ENCODE measurements at places on chromosomes 7 and 10. TPM values are rescaled to one million over a fixed set of nuclear protein-coding genes. Genes with fewer than 3 reads are reported as not detected.
A peak's percentile ranks its signal among the peaks of the same experiment; 100 is the strongest.

DNA sequence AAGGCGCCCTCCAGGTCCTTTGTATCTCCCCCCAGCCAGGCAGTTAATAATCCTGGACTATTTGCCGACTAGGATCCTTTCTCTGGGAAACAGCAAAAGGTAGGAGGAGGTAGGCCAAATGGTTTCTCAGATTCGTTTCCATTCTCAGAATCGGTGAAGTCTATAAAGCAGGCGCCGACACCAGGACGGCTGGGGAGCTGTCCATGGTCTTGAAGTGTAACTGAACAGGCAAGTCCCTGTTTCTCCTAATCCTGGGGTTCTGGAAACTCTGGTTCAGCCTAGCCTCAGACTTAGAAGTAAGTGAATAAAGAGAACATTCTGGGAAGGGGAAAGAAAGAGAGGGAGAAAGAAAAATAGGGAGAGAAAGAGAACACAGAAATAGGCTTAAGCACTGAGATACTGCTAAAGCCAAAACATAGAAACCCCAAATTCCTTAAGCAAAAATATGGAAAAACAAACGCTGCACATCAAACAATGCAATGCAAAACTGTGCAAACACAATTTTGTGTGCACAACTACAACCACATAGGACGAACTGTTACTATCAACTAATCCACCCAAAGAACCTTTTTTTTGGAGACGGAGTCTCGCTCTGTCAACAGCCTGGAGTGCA lies 11.1 kb upstream of the INA start:
- H3K4me3 ChIP-seq = no peak overlapping the region
- H3K27me3 ChIP-seq = peaks cover 37% of the 10 kb centered on the region
- H3K4me1 ChIP-seq = no peaks in the 10 kb centered on the region
- H3K36me3 ChIP-seq = no peaks in the 10 kb centered on the region
- no peak for DNase-seq
- H3K27ac ChIP-seq = no peak overlapping the region

GRCh38 chr7:100013328-100013676 lies 2.1 kb upstream of the ZKSCAN1 start:
- DNase-seq = no peak
- H3K4me1 ChIP-seq = peaks cover 43% of the 10 kb centered on the region
- H3K4me3 ChIP-seq = no peak overlapping the region
- H3K27ac ChIP-seq = peak overlapping the region; percentile 34
- no peaks in the 10 kb centered on the region for H3K27me3 ChIP-seq

GRCh38 chr7:44176486-44176885 lies 12.8 kb downstream of the GCK start:
- H3K4me1 ChIP-seq = no peaks in the 10 kb centered on the region
- no peak for DNase-seq
- no peaks in the 10 kb centered on the region for H3K36me3 ChIP-seq
- H3K4me3 ChIP-seq = no peak overlapping the region
- no peaks in the 10 kb centered on the region for H3K27me3 ChIP-seq

- no peak for DNase-seq
- no peaks in the 10 kb centered on the region for H3K36me3 ChIP-seq
- H3K27me3 ChIP-seq = no peaks in the 10 kb centered on the region
- no peak overlapping the region for H3K27ac ChIP-seq
- no peaks in the 10 kb centered on the region for H3K4me1 ChIP-seq
Measured at GRCh38 chr7:118152149-118152548, 31.8 kb upstream of the LSM8 start.

DNA sequence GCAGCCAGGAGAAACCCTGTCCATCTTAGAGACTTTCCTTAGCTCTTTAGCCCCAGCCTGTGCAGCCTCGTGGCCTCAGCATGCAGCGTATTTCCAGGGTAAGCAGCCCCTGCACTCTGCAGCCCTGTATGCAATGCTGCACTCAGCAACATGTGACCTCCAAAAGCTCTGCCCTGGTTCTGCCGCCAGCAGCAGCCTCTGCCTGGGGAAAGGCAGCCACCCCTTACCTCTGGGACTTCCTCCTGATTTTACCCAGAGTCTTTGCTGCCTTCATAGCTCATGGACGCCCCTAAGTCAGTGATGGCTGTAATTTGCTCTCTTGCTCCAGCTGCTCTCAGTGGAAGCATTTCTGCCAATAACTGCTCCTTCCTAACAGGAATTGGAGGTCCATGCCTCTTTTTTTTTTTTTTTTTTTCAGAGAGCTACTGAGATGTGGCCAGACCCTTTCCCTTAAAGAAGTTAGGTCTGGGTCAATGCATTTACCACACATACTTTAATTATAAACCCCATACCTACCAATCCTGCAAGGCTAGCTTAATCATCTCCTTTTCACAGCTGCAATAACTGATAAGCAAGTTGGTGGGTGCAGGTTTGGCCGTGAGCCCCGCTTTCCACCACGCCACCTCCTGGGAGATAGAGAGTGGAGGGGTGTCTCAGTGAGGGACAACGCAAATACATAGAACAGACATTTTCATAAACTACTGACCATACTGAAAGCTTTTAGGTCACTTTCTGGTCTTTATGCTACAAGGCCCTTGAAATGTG lies 71.7 kb downstream of the RAMP3 start:
- H3K4me3 ChIP-seq = no peak overlapping the region
- H3K27ac ChIP-seq = no peak overlapping the region
- no peaks in the 10 kb centered on the region for H3K36me3 ChIP-seq
- H3K27me3 ChIP-seq = no peaks in the 10 kb centered on the region

GRCh38 chr10:100810091-100810834 lies 64.9 kb downstream of the PAX2 start:
- H3K4me3 ChIP-seq = no peak overlapping the region
- no peak overlapping the region for H3K27ac ChIP-seq
- no peaks in the 10 kb centered on the region for H3K36me3 ChIP-seq
- peaks cover 72% of the 10 kb centered on the region for H3K27me3 ChIP-seq
- DNase-seq = peak; percentile 47

DNA sequence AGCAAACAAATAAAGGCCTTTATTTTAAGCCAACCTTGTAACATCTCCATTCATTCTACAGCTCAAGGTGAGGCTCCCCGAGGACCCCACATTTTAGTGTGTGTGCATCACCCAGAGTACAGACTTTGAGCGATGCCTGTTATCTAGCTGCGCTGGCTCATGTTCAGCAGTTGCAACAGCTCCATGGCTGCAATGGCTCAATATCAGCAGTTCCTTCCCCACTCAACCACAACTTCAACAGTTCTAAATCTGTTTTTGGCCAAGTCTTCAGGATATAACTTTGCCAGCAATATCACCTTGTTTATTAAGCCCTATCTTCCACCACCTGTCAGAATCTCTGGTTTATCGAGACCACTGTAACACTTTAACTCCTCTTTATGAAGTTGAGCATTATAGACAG lies 95.8 kb downstream of the WNT2 start:
- no peaks in the 10 kb centered on the region for H3K27me3 ChIP-seq
- no peak overlapping the region for H3K4me3 ChIP-seq
- peaks cover 8% of the 10 kb centered on the region for H3K36me3 ChIP-seq
- H3K27ac ChIP-seq = no peak overlapping the region
- H3K4me1 ChIP-seq = no peaks in the 10 kb centered on the region
- DNase-seq = no peak

GRCh38 chr10:851901-852300 lies 79.6 kb downstream of the LARP4B start:
- DNase-seq = no peak
- peaks cover 58% of the 10 kb centered on the region for H3K4me1 ChIP-seq
- H3K27me3 ChIP-seq = no peaks in the 10 kb centered on the region
- H3K4me3 ChIP-seq = no peak overlapping the region

GRCh38 chr10:77859200-77859864 lies 67.2 kb downstream of the DLG5 start:
- no peak overlapping the region for H3K27ac ChIP-seq
- H3K4me1 ChIP-seq = no peaks in the 10 kb centered on the region
- H3K36me3 ChIP-seq = peaks cover 2% of the 10 kb centered on the region

DNA sequence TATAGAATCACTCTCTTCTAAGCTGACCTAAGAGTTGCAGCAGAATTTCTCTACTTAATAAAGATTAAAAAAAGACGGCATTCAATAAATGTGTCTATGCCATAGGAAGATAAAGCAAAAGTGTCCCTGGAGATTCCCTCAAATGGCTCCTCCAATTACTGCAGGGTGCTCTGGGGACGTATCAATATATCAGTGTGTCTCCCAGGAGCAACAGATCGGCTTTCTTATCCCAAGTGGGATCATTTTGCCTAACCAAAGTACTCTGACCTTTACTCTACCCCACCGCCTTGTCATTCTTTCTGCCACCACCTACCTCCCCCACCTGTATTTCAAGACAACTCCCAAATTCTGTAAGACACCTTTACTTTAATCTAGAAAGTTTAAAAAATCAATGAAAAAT lies 202.0 kb upstream of the SEMA3C start:
- no peak for DNase-seq
- H3K36me3 ChIP-seq = no peaks in the 10 kb centered on the region
- no peaks in the 10 kb centered on the region for H3K27me3 ChIP-seq

- no peak for DNase-seq
- H3K27ac ChIP-seq = no peak overlapping the region
- H3K4me1 ChIP-seq = no peaks in the 10 kb centered on the region
- H3K27me3 ChIP-seq = no peaks in the 10 kb centered on the region
- peaks cover 97% of the 10 kb centered on the region for H3K36me3 ChIP-seq
- H3K4me3 ChIP-seq = no peak overlapping the region
Measured at GRCh38 chr10:86443069-86443468, 76.5 kb upstream of the GRID1 start.

DNA sequence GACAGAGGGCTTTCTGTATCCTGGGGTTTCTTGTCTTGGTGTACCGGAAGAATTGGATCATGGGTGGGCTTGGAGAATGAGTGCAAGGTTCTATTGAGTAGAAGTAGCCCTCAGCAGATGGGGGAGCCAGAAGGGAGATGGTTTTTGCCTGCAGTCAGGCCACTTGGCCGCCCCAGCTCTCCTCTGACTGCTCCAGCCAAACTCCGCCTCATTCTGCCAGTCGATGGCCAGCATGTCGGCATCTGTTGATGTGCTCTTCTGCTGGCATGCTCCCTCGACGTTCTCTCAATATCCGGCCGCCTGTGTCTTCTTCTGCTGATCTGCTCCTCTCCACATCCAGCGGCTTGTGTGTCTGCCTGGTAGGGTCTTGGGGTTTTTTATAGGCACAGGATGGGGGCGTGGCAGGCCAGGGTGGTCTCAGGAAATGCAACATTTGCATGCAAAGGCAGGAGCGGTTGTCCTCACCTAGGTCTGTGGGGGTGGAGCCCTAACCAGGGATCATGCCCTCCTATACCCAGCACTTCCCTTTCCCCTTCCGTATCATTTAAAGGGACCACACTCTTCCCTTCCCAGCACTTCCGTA lies 40.2 kb upstream of the TNS3 start:
- H3K36me3 ChIP-seq = no peaks in the 10 kb centered on the region
- no peaks in the 10 kb centered on the region for H3K4me1 ChIP-seq
- H3K4me3 ChIP-seq = no peak overlapping the region
- DNase-seq = no peak
- H3K27ac ChIP-seq = peak overlapping the region; percentile 54

DNA sequence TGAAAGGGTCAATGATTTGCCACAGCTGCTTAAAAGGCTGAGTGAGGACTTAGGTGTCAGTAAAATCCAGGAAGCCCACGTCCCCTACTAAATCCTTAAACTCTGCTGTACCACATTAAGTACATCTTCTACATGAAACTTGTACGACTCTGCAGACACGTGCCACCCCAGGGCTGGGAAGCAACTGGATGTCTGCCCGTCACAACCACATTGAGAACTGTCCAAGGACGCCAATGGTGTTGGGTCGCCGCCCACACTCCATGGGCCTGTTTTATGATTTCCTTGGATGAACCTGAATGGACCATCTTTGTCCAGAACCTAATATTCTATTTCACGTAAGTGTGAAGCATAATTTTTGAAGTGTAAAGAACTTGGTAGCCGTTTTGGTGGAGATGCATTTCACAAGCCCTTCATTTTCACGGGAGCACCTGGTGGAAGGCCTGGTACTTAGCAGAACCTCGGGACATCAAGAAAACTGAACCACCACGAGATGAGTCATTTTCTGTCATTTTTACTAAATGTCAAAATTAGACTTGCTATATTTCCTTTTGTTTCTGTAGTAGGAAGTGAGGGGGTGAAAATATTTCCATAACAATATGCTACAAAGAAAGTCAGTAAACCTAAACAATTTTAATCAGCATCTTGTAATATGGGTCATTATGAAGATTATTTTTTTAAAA lies 134.9 kb downstream of the SFMBT2 start:
- H3K27ac ChIP-seq = no peak overlapping the region
- H3K4me3 ChIP-seq = no peak overlapping the region
- H3K27me3 ChIP-seq = no peaks in the 10 kb centered on the region
- DNase-seq = no peak
- H3K36me3 ChIP-seq = no peaks in the 10 kb centered on the region
- peaks cover 3% of the 10 kb centered on the region for H3K4me1 ChIP-seq

DNA sequence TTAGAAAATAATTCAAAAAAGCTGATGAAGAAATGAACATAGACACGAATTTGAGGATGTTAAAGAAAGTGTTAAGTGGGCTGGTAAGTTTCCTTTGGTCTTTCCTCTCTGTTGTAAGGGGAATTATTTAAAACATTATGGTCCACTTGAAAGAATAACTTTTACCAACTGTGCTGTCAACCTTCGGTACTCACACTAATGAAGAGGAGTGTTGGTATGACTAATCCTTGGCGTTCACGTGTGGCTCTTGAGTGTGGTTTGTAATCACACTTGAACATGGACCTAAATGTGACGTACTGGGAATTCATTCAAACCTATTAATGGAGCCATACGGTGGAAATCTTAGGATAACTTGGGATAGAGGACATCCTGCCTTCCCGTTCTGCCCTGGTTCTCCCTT lies 41.3 kb downstream of the TBXAS1 start:
- H3K4me3 ChIP-seq = no peak overlapping the region
- H3K27ac ChIP-seq = peak overlapping the region; percentile 24
- H3K4me1 ChIP-seq = peaks cover 9% of the 10 kb centered on the region
- no peak for DNase-seq

DNA sequence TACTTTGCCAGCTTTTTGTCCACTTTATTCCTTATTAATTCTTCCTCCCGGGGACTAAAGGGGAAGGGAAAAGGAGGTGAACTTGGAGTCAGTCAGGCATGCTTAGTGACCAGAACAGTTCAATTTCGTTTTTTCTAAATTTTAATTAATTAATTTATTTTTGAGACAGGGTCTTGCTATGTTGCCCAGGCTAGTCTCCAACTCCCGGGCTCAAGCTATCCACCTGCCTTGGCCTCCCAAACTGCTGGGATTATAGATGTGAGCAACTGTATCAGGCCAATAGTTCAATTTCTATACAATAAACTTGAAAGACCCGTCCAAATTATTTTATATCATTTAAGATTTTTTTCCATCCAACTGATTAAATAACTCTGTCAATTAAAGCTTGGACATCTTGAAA lies 1.3 kb upstream of the SLF2 start:
- no peak for DNase-seq
- no peak overlapping the region for H3K4me3 ChIP-seq
- peak overlapping the region; percentile 95 for H3K27ac ChIP-seq
- no peaks in the 10 kb centered on the region for H3K36me3 ChIP-seq
- H3K27me3 ChIP-seq = no peaks in the 10 kb centered on the region
- peaks cover 49% of the 10 kb centered on the region for H3K4me1 ChIP-seq

TAS2R40 gene
- total RNA-seq = not detected

ABCC2 gene
- total RNA-seq = 2.3 TPM

CTNNA3 gene
- total RNA-seq = 0.51 TPM

SPDYE8 gene
- not detected for total RNA-seq

PODXL gene
- 24.9 TPM for total RNA-seq

CALHM3 gene
- not detected for total RNA-seq

OR6V1 gene
- total RNA-seq = not detected

SPDYE1 gene
- total RNA-seq = not detected

LRRN3 gene
- 1.1 TPM for total RNA-seq

CCDC146 gene
- total RNA-seq = 11.2 TPM

Data from spleen (tissue), 13 donors.